ENCODE measurements at places on chromosomes 11 and 22.

DNA sequence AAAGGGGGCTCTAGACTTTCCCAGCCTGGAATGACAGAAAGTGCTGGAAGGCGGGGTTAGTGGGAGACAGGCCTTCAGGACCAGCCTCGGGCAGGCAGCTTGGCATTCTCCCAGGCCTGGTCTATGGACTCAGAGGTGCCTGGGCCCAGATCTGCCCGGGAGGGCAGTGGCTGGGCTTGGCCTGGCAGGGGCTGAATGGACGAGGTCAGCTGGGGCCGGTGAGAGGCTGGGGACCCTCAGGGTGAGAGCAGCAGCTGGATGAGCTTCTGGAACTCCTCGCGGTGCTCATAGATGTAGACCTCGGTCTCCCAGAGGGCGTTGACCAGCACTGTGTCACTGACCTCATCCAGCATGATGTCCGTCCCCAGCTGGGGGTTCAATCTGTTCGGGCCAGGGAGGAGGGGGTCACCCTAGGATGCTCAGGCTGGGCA, 1.5 kb upstream of the BAIAP2L2 start:
- no peak for DNase-seq

GRCh38 chr22:42833104-42833503, 24.0 kb downstream of the ARFGAP3 start:
- DNase-seq, result no peak

- DNase-seq, result no peak
Observed at GRCh38 chr11:97854357-97854756, 1166.4 kb upstream of the CNTN5 start.

DNA sequence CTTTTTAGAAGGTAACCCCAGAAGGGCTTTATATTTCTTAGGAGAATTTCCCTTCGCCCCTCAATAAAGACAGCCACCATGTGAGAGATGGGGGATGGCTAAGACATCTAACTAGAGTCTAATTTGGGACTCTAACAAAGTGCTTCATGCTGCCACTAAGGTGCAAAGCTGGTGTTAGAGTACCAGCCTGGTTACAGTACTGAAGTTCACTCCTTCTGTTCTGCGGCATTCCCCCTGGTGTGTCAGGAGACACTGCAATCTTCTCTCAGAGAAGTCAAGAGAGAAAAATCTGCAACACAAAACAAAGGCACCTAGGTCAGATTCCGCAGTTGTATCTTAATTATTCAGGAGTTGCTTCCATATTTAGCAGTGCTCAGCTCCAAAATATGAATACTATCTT, 603.0 kb upstream of the CADM1 start:
- DNase-seq, result no peak

DNA sequence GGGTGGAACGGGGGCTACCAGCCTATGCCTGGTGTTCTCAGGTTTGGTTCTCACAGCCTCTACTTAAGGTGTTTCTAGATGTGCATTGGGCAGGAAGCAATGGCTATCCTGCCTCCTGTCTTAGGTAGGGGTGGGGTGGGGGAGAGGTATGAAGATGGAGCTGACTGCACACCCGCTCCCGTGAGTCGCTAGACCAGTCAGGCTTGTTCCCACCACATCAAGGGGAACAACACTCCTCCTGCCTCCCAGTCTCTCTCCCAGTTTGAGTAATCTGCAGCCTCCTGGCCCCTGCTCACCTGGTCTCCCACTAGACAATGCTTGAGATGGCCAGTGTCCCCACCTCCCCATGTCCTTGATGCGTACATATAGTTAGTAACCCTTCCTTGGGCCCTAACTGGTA, 79.3 kb upstream of the TENM4 start:
- no peak for DNase-seq

DNA sequence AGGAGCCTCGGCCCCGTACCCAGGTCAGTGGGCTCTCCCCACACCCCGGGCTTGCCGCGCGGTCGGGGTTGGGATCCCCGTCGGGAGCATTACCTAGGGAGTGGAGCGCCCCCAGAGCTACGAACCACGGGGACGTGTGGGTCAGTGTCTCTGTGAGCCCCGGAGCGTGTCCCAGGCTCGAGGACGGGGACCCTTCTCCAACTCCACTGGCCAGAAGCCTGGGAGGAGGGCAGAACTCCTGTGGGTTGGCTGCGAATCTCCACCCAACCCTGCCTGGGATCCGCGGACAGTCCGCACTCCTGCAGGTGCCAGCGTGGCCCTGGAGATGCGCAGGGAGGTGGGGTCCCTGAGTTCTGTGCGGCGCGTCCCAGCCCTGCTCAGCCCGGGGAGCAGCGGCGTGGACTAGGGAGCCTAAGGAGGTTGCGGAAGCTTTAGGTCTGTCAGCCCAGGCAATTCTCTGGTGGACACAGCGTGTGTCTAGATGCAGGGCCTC, 346 bp downstream of the PPFIBP2 start:
- DNase-seq, result no peak

DNA sequence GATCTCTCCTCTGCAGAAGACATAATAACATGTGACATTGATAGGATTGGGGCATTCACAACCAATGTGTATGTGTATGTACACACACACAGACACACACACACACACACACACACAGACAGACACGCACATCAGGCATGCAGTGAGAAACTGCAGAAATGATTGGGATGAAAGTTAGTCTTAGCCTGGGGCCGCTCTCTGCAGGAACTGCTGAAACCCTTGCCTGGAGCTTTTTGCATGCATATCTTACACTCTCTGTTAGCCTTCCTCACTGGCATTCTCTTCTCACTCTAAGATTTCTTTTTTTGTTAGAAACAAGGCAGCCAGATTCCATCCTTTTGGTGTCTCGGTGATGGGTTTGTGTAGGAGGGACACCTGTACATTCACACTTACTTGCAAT, 337.9 kb downstream of the NELL1 start:
- DNase-seq, result no peak

DNA sequence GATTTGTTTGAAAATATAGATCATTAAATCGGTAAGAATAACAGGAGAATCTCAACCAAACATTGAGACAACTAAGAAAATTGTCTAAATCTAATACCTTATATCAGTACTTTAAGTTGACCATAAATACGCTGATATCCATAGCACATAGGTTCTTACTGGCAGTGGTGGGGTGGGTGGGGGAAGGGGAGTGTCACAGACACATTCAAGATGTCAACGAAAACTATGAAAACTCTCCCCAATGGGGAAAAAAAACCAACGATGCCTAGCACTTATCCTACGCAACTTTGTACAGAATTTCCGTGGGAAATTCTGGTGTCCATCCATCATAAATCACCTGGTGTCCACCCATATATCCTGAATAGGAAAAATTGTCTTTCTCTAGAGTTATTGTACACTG, 6.2 kb downstream of the GRAP2 start:
- no peak for DNase-seq

GRCh38 chr22:27748349-27748748, 53.2 kb downstream of the MN1 start:
- DNase-seq, result no peak

GRCh38 chr11:1568441-1568911, 3.6 kb downstream of the DUSP8 start:
- no peak for DNase-seq

DNA sequence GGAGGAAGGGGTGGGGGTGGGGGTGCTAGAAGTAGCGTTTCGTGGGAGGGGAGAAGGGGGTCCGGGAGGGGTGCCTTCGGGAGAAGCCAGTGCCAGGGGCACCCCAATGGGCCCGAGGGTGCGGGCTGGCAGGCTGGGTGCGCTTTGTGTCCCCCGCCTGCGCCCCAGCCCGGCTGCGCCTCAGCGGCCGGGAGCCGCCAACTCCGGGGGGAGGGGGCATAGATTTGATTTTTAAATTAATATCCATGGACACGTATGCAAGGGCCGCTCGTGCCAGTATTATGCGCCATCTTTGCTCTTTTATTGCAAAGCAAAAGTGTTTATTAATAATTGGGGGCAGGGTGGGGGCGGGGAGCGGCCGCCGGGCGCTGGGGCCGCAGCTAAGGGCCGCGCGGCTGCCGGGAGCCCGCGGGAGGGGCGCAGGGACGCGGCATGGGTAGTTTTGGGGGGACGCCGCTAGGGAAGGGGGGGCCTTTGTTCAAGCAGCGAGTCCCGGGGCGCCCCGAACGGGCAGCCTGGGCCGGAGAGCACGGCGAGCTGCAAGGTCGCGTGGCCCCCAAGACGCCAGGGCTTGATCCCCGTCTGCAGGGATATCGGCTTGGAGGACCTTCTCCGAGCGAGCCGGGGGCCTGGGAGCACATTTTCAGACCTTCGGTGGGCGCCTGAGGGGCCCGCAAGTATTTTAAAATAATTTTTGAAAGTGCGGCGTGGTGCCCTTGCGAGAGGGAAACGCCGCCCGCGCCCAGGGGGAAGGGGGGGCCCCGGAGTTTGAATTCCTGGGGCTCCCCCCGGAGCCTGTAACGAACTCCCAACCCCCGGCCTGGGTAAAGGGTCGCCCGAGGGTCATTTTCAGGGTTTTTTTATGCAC, 959 bp downstream of the CCND1 start:
- no peak for DNase-seq

GRCh38 chr11:58578136-58578634, 678 bp upstream of the ZFP91 start:
- DNase-seq, result peak; percentile 80

All from activated CD8-positive, alpha-beta memory T cell treated with anti-CD3 and anti-CD28 coated beads for 48 hours (primary cell).